ENCODE measurements at places on chromosomes 1 and 21.

- no peak for DNase-seq
Observed at GRCh38 chr1:51172811-51173210, 63.3 kb upstream of the RNF11 start.

DNA sequence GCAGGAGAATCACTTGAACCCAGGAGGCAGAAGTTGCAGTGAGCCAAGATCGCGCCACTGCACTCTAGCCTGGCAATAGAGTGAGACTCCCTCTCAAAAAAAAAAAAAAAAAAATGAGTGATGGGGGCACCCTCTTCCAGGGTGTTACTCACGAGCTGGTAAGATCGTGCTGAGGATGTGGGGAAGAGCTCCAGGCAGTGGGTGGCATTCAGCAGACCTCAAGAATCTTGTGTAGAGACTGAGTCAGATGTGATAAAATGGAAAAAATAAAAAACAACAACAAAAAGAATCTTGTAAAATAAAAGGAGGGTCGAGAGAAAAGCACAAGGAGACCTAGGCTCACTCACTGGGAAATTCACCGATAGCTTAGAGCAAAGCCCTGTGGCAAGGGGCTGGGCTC lies 38.5 kb downstream of the EPHA2 start:
- no peak for DNase-seq

- DNase-seq, result no peak
Observed at GRCh38 chr1:165352442-165353293, 3.8 kb downstream of the LMX1A start.

DNA sequence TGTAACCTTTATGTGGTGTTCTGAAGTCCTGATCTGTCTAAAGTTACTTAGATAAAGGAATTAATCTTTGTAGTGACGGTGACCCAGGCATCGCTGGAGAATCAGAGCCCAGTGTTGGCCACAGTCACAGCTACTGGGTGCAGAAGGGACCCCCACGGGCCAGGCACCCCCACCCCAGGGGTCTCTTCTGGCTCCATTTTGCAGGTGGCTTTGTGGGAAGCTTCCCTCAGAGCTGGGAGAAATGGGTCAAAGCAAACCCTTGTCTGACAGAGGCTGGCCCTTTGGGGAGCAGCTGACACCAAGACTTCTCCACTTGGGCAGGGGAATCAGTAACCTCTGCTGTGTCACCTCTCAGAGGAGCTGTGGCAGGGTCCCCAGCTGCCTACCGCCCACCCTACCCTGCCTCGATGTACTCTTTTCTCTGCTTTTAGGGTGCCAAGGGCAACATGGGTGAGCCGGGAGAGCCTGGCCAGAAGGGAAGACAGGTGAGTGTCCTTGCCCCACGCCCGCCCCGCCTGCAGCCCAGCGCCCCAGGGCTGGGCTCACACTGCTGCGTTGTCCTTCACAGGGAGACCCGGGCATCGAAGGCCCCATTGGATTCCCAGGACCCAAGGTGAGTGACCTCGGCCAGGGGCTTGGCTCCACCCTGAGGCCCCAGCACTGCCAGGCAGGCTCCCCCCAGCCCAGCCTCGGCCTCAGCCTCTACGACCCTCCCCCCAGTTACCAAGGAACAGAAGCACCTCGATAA lies 17.7 kb downstream of the COL6A2 start:
- no peak for DNase-seq

DNA sequence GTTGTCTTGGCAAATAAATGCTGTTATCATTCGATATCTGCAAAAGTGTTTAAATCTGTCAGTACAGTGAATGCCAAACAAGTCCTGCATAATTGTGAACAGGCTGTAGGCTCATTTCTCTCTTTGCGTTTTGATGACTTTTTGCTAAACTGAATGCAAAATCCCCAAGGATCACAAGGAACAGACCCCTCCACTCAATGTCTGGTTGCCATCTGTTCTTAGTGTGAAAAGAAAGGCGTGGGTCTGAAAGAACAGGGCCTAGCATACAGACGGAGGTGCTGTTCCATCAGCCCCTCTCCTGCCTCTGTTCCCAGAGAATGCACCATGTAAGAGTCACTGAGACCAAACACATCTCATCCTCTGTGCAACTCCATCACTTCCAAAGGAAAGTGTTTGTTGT lies 40.4 kb downstream of the EIF2B3 start:
- DNase-seq, result no peak

DNA sequence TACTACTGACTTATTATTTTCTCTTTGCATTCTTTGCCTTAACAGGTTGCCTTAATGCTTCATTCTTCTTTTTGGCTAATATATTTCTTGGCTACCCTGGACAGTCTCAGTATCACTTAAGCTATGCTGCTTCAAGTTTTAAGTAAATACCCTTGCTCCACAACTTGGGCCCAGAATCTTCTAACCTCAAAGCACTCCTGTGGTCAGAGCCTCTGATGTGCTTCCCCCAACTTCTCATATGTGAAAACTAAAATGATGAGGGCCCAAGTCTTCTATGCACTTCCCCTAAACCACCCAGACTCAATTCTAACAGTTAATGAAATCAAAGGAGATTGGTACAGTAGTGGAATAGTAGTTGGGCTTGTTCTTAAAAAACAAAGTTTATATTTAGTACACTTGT lies 314.1 kb downstream of the PLPP3 start:
- no peak for DNase-seq

GRCh38 chr1:46197560-46197963 lies 672 bp downstream of the POMGNT1 start:
- no peak for DNase-seq

DNA sequence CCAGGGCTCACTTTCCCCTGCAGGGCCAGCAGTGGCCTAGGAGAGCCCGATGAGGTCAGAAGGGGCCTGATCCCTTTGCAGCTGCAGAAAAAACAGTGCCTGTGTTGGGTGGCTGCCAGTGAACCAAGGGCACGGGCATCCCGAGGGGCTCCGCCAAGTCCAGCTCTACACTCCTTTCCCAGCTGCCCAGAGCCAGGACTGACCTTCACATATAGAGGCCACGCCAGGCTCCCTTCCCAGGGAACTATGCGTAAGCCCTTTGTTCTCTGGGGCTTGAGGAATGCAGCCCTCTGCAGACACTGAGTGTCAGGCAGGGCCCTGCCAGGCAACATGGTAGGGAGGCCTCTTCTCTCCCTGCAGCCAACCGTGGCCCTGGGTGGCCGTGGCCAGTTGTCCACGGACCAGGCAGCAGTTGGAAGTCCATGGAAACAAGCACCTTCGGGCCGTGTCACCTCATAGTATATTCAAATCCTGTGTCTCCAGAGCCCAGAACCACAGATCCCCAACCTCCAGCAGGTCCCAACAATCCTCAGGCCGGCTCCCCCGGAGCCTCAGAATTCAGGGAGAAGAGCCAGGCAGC lies 194.0 kb downstream of the NPHP4 start:
- DNase-seq, result no peak

- DNase-seq, result no peak
Observed at GRCh38 chr1:59340411-59341307, 43.8 kb downstream of the FGGY start.

- no peak for DNase-seq
Observed at GRCh38 chr1:170388489-170388888, 143.5 kb upstream of the GORAB start.

GRCh38 chr1:44472620-44473525 lies 67.8 kb downstream of the RNF220 start:
- no peak for DNase-seq

GRCh38 chr1:109112056-109112651 lies 1.8 kb upstream of the ELAPOR1 start:
- DNase-seq, result no peak

DNA sequence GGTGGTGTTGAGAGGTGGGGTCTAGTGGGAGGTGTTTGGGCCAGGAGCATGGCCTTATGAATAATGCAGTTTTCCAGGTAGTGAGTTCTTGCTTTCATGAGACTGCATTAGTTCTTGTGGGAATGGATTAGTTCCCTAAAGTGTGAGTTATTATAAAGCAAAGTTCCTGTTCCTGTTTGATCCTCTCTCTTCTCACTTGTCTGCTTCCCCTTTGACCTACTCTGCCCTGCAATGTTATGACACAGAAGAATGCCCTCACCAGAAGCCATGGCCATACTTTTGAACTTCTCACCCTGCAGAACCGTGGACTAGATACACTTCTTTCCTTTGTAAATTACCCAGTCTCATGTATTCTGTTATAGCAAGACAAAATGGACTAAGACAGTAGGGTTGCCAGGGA lies 53.6 kb downstream of the MAP3K7CL start:
- no peak for DNase-seq

DNA sequence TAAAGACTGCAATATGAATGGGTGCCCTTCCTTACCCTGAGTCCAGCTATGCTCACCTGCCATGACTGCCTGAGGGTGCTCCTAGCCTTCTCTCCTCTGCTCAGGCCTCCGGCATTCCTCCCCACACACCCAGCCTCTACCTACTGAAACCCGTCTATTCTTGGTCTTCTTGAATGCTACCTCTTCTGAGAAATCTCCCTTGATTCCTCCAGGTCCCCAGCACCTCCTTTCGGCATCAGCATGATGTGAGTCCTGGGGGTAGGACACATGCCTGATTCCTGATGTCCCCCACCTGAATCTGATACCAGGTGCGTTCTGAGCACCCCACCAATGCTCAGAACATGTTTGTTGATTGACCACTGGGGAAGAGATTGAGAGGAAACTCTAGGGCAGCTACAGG lies 8.6 kb downstream of the LDLRAD1 start:
- no peak for DNase-seq

DNA sequence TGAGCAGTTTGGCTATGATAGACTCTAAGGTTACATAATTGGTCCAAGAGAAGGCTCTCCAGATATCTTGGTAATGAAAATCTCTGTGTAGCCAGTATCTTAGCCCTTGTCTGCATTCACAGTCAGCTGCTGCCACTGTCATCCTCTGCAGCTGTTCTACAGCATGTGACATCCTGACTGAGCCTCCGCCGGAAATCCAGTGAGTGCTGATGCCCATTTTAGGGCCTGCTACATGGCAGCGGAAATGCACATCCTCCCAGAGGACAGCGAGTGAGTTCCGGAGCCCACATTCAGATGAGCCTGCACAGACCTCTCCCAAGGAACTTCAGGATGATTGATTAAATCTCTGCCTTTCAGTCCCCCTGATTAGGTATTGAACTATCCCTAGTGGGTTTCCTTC lies 237.1 kb downstream of the HHIPL2 start:
- DNase-seq, result no peak

DNA sequence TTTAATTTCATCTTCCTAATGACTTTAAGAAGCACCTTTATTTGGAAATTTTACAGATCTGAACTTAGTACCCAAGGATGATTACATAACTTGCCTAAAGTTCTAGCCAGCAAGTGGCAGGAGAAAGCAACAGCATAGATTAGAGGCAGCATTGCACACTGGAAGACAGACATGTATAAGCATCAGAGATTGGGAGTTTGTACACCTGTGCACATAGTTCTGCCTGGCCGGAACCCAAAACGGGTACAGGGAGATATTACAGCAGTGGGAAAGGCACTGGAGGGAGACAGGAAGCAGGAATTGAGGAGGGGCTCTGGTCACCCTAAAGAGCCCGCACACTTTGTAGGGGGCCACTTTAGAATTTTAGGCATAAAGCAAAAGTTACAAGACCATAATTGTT lies 19.3 kb downstream of the GBP6 start:
- DNase-seq, result no peak

GRCh38 chr1:232587141-232588008 lies 42.6 kb downstream of the SIPA1L2 start:
- DNase-seq, result no peak

- no peak for DNase-seq
Observed at GRCh38 chr1:48285525-48285924, 63.0 kb downstream of the SLC5A9 start.

GRCh38 chr1:210635108-210635507 lies 306.4 kb downstream of the HHAT start:
- no peak for DNase-seq

GRCh38 chr1:46522184-46522968 lies 29.1 kb downstream of the KNCN start:
- no peak for DNase-seq

DNA sequence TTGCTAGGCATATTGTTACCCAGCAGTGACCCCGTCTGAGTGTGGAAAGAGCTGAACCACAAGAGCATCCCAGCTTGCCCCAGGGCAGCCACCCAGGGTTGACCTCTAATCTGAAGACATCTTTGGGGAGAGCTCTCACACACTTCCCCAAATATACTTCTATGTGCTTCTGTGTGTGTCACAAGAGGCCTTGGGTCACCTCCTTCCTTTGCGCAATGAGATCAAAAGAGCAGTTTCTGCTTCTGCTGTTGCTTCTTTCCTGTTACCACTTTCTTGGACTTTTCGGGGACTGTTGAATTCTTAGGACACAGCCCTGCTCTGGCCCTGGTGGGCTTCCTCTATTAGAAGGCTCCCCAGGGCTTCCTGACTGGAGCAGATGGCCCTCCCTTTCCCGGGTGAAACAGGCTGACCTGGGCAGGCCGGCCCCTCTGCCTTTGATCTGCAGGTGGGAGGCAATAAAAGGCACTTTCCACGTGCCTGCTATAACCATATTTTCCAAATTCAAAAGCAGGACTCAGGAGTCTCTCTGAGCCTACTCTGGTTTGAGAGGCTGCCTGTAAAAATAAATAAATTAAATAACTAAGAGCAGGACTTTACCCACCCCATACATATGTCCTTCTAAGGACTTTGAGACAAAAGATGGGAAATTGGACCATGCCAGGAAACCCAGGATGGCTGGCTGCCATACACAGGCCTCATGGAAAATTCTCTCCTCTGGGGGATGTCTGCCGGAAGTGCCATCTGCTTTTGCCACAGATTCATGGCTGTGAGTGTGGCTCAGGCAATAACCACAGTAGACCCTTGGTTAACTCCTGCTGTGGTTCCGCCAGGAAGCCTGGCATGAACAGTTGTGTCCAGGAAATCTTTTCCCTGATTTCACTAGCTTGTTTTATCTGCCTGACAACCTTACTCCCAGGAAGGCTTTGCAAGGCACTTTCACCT lies 28.3 kb upstream of the RCSD1 start:
- no peak for DNase-seq

- DNase-seq, result no peak
Observed at GRCh38 chr1:179230721-179231120, 1.2 kb upstream of the ABL2 start.

DNA sequence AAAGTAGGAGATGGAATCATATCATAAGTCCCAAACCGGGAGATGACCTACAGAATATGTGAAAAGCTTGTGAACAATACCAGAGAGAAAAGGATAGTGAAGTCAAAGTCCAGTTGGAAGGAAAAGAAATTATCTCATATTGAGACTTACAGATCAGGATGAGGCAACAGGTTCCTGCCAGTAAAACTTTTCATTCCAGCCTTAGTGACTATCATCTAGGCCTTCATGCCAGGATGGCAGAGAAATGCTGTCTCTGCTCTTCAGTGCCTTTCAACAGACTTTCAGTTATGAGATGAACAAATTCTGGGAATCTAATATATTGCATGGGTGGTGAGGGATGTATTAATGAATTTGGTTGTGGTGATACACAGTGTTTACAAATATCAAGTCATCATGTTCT lies 52.3 kb downstream of the NTMT2 start:
- DNase-seq, result no peak

Data from pulmonary artery endothelial cell (primary cell).